DMS53 (cell line): ENCODE measurements at places on chromosomes 7 and 10.

DNA sequence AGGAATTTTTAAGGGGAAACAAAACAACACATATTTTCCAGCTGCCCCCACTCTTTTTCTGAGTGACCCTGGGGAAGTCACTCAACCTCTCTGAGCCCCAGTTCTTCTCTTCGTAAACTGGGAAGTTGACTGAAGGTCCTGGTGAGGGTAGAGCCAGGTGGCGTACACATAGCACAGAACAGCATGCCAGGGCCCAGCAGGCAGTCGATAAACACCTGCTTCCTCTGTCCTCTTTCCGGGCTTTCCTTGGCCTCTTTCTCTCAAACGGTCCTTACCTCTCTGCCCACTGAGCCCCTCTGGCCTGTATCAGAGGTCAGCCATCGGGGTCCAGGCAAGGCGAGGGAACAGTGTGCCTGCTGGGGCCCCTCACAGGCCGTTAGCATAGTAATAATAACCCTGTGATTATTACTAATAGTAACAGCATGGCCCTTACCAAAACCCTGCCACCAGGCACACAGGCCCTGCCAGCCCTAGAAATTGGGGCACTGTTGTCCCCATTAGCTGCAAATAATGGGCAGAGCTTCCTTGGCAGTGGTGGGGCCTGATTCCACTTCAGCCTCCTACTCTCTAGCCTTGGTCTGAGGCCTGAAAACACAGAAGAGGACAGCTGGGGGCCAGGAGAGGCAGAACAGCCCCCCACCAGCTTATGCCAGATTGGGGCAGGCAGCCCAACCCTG lies 37.3 kb upstream of the SLC29A3 start:
- DNase-seq: no peak

DNA sequence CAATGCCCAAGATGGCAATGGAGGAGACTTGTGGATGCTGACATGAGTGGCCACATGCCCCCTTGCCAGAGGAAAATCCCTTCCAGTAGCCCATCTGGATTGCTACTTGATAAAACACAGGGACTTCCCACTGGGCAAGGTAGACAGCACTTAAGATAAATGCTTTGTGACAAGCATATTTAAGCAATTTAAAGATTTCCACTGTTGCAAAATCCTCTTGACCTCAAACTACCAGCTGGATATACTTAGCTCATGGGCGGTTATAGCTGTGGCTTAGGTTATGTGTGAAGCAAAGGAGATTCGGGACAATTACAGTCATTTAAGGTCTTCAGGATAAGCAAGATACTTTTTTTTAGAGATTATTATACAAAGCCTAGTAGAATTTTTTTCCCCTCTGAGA lies 238.1 kb downstream of the BMPER start:
- DNase-seq: no peak

GRCh38 chr7:141990011-141990725 lies 5.5 kb upstream of the MGAM start:
- no peak for DNase-seq

DNA sequence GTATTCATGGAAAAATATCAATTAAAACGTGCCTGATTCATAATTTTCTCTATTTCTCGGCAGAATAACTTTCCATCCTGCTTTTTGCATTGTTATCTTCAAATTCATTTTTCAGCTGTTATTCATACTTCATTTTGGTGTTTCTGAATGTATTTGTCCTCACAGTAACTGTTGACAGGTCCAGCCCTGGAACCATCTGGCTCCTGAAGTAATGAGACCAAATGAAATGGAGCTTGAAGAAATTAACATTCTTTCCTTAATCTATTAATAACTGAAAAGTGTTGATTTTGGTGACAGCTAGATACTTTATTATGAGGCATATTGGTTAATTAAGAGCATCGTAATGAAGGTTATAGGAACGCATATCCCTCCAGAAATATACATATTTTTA lies 257.0 kb upstream of the MINDY3 start:
- no peak for DNase-seq

DNA sequence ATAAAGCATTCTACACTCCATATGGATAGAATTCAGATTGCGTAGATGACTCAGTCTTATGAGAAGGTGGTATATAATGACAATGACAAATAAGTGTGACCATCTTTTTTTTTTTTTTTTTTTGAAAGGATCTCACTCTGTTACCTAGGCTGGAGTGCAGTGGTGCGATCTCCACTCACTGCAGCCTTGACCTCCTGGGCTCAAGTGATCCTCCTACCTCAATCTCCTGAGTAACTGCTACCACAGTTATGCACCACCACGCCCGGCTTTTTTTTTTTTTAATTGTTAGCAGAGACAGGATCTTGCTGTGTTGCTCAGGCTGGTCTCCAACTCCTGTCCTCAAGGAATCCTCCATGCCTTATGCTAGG lies 43.2 kb upstream of the NRP1 start:
- no peak for DNase-seq

DNA sequence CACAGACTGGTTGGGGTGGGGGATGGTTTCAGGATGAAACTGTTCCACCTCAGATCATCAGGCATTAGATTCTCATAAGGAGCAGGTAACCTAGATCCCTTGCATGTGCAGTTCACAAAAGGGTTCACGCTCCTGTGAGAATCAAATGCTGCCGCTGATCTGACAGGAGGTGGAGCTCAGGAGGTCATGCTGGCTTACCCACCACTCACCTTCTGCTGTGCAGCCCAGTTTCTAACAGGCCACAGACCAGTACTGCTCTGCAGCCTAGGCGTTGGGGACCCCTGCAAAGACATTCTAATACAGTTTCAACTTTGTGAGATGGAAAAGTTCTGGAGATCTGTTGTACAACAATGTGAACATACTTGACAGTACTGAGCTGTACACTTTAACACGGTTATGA lies 39.9 kb downstream of the STRA8 start:
- no peak for DNase-seq
